ENCODE measurements at places on chromosomes 16 and 17. TPM values are rescaled to one million over a fixed set of nuclear protein-coding genes. Genes with fewer than 3 reads are reported as not detected.

Gene SLC5A11
- total RNA-seq, result not detected

Gene CA10
- not detected for total RNA-seq

Gene ARHGDIG
- total RNA-seq, result 9.3 TPM

Gene SMIM36
- total RNA-seq, result not detected

DNA sequence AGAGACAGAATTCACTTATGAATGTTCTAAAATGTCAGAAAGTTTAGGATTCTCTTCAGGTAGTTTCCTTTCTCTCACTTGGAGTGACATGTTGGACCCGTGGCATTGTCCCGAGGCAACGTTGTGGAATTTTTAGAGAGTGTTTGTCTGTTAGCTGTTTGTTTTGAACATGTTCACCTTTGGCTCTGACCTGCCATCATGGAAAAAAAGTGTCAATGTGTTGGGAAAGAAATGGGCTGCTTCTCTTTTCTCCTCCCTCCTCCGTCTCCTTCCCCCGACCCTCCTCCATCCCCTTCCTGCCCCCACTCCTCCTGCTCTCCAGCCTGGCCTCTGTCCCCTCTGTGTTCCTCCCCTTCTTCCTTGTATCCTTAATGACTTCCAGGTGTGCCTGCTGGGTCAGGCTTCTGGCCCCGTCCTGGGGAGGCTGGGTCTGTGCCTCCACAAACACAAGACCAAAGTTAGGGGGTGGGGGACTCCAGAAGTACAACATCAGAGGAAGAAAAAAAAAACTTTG, 463.1 kb downstream of the MAF start:
- DNase-seq, result no peak

DNA sequence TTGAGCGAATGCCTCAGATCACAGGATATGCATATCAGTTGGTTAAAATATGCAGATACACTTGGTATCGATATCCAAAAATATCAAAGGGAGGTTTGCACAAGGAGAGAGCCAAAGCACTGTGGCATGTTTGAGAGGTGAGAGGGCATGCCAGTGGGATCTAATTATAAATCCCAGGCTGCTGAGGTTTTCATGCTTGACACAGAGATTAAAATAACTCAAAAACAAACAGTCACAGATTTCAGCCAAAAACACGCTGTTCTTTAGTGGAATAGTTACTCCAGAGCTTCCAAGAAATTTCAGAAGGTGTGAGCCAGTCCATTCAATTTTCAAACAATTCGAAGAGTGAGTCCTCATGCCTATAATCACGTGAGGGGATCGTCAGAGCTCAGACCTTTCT, 477.9 kb downstream of the SOX9 start:
- DNase-seq, result no peak

GRCh38 chr17:68662037-68662432, 60.9 kb upstream of the FAM20A start:
- no peak for DNase-seq

All from Right ventricle myocardium superior (tissue), 1 donor.